Activated CD4-positive, alpha-beta T cell treated with anti-CD3 and anti-CD28 coated beads, Interleukin-2, amount 10 ng/mL, durations not matched to agents 7 days and 5 days (primary cell): ENCODE measurements at places on chromosomes 12 and 14.

- no peak for DNase-seq
Observed at GRCh38 chr12:45648070-45648469, 81.4 kb upstream of the ARID2 start.

GRCh38 chr14:31439561-31439960 lies 17.7 kb downstream of the DTD2 start:
- no peak for DNase-seq

DNA sequence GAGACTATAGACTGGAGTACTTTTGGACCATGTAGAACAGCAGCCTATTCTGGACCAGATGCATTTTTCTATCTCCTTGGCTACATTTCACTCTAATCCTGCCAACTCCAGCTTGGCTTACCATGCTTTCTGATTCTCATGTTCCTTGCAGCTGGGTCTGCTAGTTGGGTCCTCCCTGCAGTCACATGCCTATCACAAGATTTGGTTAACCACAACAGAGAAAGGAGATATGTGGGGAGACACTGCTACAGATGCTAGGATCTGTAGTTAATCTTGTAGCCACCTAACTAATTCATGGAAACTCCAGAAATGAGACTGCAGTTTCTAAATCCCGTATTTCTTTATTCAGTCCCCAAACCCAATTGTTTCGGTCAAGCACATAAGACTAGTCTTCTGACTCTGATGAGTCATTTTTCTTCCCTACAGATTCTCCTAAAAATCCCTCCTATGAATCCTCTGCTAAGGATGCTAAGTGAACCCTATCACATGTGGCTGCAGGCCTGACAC lies 410.6 kb downstream of the DAD1 start:
- no peak for DNase-seq

- DNase-seq: no peak
Observed at GRCh38 chr12:19222558-19222957, 93.0 kb downstream of the PLEKHA5 start.

GRCh38 chr12:47945341-47945728 lies 18.1 kb upstream of the TMEM106C start:
- DNase-seq: no peak

- no peak for DNase-seq
Observed at GRCh38 chr14:68692916-68693771, 99.7 kb downstream of the ZFP36L1 start.

DNA sequence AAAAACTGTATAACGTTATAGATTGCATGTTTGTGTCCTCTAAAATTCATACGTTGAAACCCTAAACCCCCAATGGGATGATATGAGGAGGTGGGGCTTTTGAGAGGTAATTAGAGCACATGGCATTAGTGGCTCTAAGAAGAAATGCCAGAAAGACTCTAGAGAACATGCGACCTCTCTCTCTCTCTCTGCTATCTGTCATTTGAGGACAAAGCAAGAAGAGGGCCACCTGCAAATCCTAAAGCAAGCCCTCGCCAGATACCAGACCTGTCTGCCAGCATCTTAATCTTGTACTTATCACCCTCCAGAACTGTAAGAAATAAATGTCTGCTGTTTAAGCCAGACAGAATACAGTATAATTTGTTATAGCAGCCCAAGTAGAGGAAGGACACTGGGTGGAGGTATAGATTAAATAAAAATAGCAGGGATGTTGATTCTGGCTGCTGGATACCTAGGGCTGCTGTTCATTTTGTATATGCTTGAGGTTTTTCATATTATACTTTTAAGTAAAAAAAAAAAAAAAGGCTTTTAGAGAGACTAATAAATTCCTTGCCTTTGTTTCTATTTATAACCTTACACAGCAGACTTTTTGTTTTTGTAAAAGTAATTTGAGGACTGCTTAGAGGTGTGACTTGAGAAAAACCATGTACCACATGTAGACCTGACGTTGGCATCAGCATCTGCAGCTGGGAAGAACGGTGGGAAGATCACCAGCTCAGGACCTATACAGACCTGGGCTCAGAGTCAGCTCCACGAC lies 26.9 kb downstream of the MOK start:
- DNase-seq: no peak

GRCh38 chr12:11509326-11509725 lies 114.0 kb upstream of the PRB2 start:
- DNase-seq: no peak

GRCh38 chr12:51974646-51975045 lies 23.1 kb downstream of the ACVR1B start:
- peak; percentile 15 for DNase-seq

DNA sequence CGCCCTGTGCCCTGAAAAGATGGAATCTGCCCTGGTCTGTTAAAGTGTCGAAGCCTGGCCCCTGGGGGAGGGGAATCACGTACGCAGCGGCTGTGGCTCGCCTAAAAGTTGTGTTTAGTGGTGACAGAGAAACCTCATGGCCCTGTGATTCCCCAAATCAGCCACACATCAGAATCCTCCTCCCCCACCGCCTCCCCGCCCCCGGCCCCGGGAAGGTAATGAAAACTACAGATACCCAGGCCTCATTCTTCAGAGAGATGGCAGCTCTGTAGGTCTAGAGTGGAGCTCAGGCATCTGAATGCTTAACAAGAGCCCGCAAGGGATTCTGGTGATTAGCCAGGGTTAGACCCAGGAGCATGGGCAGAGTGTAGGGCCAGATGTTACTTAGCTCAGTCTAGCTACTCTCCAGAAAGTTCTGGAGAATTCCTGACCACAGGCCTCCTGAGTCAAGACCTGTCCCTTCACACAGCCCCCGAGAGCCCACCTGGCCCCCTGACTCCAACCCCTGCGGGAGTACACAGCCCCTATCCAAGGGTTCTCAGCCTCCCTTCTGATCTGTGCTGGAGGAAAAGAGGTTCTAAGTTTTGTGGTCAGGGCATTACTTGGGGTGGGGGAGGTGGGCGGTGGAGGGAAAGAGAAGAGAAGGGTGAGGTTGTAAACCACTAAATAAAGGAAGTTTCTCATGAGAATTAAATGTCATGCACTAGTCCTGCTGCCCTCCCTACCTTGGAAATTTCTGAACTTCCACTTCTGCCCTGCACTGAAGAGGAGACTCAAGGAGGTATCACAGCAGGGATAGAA lies 114.8 kb downstream of the PLXNC1 start:
- peak; percentile 66 for DNase-seq

DNA sequence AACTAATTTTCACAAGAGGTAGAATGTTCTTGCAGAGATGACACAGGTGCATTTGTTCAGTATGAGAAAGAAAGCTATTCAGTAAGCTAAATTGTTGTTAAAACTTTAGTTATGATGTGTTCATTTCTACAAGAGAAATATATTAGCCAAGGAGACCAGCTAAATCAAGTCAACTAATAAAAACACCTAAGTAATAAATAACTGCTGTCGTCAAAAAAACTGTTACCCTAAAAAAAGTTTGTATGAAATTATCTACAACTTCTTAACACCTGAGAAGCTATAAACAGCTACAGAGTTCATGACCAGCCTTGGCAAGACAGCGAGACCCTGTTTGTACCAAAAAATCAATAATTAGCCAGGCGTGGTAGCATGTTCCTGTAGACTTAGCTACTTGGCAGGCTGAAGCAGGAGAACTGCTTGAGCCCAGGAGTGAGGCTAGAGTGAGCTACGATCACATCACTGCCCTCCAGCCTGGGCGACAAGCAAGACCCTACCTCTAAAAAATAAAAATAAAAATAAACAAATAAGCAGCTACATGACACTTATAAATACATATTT lies 67.6 kb upstream of the AP4S1 start:
- DNase-seq: no peak

DNA sequence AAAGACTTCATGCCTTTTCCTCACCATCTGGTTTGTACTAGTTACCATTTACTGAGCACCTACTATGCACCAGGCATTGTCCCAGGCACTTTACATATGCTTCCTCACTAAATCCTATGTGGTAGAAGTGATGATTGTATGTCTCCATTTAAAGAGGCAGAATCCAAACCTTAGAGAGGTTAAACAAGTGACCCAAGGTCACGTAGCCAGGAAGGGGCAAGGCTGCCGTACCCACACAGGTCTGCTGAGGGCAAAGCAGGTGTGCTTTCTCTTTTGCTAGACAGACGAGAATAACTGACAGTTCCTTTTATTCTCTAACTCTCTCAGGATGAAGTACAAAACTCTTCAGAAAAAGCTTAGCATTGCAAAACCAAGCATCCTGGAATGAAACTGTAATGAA lies 235.2 kb upstream of the SRRM4 start:
- no peak for DNase-seq

DNA sequence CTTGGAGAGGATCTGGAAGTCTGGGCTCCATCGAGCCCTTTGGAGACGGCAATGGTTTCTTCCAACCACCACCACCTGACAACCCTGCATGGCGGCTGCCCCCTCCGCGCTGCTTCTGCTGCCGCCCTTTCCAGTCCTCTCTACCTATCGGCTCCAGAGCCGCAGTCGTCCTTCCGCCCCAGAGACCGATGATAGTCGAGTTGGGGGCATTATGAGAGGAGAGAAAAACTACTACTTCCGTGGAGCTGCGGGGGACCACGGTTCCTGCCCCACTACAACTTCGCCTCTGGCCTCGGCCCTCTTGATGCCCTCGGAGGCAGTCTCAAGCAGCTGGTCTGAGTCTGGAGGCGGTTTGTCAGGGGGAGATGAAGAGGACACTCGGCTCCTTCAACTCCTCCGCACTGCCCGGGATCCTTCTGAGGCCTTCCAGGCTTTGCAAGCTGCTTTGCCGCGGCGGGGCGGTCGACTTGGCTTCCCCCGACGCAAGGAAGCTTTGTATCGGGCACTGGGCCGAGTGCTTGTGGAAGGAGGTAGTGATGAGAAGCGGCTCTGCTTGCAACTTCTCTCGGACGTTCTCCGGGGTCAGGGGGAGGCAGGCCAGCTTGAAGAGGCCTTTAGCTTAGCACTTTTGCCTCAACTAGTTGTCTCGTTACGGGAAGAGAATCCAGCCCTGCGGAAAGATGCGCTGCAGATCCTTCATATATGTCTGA lies 499 bp downstream of the TOGARAM1 start:
- DNase-seq: peak; percentile 39

DNA sequence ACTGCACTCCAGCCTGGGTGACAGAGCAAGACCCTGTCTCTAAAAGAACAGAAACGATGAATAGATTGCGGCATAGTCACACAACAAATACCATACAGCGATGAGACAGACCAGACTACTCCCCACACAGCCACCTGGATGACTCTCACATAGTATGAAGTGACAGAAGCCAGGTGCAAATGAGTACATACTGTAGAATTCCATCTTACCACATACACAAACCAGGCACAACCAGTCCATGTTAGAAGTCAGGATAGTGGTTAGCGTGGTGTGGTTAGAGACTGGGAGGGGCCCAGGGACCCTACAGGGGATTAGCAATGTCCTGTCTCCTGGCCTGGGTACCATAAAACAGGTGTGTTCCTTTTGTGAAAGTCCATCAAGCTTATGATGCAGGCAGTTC lies 53.8 kb downstream of the FAM222A start:
- DNase-seq: no peak

DNA sequence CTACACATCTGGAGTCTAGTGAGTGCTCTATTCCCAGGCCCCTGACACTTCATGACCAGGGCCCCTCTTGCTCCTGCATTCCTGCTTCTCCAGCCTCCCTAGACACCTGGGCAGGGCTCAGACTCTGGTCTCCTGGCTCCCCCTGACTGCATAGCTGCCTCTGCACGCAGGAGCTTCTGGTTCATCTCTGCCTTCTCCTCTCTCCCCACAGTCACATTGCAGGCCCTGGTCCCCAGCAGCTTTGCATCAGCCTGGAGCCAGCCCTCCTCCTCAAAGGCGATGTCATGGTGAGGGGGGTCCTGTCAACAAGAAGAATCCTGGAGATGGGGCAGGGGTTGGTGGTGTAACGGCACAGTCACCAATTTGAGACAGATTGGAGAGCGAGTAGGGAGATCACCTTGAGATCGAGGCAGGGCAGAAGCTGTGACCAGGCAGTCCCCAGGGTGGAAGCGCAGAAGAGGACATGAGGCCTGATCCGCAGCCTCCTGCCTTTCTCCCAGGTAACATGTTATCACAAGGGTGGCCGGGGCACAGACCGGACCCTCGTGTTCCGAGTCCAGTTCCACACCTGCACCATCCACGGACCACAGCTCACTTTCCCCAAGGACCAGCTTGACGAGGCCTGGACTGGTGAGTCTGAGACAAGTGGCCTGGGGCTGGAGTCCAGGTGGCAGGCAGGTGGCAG lies 8.1 kb downstream of the TNS2 start:
- no peak for DNase-seq

- DNase-seq: no peak
Observed at GRCh38 chr12:4829793-4830162, 79.9 kb upstream of the KCNA1 start.

DNA sequence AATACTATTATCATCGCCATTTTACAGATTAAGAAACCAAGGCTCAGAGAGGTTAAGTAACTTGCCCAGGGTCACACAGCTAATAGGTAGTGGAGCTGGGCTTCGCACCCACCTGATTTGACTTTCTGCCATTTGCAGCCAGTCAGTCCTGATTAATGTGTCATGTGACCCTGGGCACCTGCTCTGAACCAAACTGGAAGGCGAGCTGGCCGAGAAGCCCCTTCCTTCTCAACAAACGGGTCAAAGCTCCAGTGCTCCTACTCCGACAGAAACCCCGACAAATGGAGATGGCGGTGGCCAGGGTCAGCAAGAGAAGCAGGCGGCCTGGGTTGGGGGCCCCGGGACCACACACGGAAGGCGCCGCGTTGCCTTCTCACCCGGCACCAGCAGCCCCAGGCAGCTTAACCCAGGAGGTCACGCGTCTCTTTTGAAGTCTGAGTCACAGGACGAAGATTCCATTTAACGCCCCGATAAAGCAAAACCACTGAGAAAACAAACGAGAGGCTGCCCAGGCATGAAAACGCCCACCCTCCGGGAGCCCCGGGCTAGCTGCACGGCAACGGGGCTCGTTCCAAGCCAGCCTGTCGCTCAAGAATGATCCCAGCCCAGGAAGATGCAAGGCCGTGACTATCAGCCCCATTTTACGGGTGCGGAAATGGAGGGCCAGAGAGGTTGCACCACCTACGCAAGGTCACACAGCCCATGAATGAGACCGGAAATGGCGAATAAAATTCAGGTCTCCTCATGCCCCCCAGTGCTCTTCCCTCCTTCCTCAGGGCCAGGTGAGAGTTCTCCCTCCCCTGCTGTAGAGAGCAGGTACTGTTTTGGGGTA lies 124.8 kb downstream of the SCARB1 start:
- DNase-seq: no peak

GRCh38 chr12:75959060-75959459 lies 72.5 kb downstream of the PHLDA1 start:
- DNase-seq: no peak

- DNase-seq: no peak
Observed at GRCh38 chr12:79360286-79360685, 330.5 kb downstream of the PAWR start.

- no peak for DNase-seq
Observed at GRCh38 chr14:63205044-63205575, 867 bp downstream of the RHOJ start.

DNA sequence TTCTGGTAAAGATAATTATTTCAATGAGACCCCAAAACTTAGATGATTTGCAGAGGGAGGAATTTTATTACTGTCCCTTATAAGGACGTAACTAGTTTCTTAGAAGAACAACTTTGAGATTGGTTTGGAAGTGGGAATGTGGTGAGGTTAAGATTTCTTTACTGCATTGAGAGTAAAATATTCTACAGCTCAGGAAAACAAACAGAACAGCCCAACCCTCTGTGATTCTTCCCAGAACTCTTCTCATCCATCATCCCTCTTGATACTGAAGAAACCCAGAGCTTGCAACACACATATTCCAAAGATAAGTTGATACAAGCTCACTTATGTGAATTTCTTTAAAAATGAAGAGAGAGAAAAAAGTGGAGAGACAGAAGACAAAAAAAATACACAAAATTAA lies 234.2 kb downstream of the CRADD start:
- DNase-seq: no peak
